RCC 7860 (cell line): ENCODE measurements at places on chromosomes 16 and 17.

DNA sequence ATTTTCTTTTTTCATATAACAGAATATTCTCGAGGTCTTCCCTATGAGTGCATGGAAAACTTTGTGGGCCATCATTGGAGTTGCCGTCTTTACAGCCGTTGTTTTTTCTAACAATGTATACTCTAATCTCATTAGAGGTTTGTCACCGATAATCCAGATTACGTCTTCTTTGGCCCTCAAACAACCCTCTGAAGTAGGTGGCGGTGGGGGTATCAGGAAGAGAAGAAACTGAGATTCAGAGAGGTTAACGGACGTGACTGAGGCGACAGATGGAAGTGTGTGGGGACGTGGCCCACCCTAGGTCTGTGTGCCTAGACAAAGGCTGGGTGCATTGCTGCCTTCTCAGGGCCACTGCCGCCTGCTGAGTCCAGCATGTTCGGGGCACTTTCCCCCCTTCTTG lies 63.7 kb downstream of the RPTOR start:
- no peak for DNase-seq

DNA sequence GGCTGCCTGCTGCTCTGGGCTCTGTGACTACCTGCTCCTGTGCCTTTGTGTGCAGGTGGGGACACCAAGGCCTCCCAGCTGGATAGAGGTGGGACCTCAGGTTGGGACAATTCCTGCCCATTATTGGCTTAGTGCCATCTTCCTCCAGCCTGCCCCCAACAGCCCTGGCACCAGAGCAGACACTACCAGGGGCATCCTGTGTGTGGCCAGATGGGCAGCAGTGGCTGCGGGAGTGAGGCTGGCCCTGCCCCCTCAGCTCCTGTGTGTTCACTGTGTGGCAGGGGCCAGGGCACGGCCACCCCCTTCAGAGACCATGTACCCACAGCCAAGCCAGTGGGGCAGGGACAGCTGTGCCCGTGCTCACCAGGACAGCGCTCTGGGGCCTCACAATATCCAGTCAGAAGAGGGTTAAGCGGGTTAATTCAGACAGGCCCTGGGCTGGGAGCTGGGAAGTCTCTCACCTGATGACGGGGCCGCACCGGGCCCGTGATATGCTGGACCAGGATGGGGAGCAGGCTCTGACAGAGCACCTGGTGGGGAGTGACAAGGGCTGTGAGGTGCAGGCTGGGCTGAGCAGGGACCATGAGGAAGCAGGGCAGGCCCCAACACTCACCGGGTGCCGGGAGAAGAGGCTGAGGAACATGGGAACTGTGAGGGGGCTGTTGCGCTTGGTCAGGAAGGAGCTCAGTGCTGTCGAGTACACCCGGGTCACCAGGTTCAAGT lies 13.0 kb downstream of the MYBBP1A start:
- DNase-seq, result no peak

DNA sequence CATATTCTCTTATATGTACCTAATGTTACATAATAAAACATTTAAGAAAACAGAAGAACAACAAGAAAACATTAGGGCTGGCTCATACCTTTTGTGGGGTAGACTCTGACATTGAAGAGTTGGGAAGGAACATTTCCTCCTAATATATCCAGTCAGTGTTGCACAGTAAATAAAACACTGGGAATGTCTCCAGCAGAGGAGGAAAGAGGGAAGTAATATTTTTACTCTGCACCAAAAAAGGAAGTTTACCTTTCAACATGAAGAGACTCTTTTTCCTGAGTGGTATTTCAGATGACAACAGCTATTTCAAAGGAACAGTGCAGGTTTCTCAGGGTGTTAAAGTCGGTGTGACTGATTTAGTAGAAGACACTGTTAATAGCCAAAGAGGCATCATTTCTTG lies 31.9 kb downstream of the EPN2 start:
- no peak for DNase-seq

- no peak for DNase-seq
Observed at GRCh38 chr17:1059131-1059795, 62.3 kb downstream of the TIMM22 start.

DNA sequence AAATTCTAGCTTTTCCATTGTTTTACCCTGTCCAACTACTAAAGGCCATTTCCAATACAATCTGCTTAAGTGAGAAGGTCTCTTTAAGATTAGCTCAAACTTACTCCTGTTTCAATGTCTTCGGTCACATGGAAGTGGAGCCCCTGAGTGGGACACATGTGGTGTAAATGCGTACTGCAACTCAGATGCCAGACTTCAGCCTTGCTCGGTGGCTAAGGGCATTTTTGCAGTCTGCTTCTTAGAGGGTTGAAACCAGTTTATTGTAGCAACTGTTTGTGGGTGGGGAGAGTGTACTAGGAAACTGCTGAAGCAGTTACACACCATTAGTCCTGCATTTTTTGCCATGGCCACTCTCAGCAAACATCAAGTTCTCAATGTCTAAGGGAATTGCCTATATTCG lies 140.6 kb downstream of the PARN start:
- DNase-seq, result peak; percentile 39

DNA sequence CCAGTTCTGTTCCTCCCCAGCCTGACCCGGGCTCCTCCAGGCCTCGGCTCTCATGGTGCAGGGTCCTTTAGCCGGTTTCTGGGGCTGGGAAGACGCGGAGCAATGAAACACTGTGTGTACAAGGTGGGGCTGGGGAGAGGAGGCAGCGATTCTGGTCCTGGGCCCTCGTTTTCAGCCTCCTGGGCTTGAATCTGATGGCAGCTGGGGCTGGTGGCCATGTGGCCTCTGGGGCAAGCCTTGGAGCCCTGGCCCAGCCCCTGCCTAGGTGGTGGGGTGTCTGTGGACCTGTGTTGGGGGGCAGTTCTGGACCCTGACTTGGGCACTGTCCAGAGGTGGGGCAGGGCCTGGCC lies 4.1 kb downstream of the FOXJ1 start:
- no peak for DNase-seq

DNA sequence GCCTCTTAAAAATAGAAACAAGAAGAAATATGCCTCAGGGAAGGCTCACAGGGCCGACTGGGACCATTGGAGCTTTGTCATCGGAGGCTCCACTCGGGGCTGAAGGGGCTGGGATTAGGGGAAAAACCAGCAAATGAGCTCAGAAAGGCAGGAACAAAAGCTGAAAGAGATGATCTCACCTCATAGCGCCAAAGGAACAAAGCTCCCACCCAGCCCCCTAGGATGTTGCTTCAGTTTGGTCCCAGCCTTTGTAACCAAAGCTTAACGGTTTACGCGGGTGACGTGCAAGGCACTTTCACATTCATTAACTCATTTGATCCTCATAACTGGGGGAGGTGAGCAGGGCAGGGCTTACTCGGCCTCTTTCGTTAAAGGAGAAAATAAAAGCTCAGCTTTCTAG lies 168.5 kb upstream of the DYNLRB2 start:
- no peak for DNase-seq

- no peak for DNase-seq
Observed at GRCh38 chr16:81607006-81607405, 162.4 kb downstream of the CMIP start.

GRCh38 chr17:73657473-73658116 lies 13.3 kb upstream of the SDK2 start:
- peak; percentile 25 for DNase-seq
